ENCODE measurements at places on chromosomes 3 and 15.

GRCh38 chr15:55799291-55800212 lies 56.6 kb upstream of the PRTG start:
- peak; percentile 54 for DNase-seq

- no peak for DNase-seq
Measured at GRCh38 chr15:62099094-62099601, 32.4 kb downstream of the C2CD4A start.

DNA sequence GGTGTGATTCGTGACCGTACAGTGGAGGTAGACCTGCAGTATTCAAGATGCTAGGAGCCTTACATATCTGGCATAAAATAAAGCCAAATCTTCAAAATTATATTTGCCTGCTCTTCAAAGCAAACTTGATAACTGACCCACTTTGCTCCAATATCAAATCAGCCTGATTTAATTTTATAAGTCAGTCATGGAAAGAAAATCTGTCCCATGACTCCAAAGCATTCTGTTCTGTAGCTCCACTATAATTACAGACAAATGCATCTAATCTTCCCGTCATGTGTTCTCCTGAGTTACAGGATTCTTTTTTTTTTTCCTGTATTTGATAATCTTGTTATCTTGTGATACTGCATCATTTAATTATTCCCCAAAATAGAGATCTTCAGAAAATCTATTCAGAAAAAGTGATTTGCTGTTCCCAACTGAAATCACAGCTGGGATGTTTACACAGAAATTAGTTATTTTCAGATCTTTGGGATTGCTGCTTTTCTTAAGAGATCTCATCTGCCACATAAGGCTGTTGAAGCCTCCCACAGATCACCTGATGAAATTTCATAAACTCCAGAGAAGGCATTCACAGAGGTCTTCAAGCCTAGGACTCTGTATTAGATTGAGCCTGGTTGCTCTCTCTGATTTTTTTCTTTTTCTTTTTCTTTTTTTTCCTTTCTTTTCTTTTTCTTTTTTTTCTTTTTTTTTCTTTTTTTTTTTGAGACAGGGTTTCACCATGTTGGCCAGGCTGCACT lies 27.2 kb downstream of the TIMP4 start:
- DNase-seq: no peak

- DNase-seq: no peak
Measured at GRCh38 chr3:12454076-12454815, 30.0 kb upstream of the TSEN2 start.

DNA sequence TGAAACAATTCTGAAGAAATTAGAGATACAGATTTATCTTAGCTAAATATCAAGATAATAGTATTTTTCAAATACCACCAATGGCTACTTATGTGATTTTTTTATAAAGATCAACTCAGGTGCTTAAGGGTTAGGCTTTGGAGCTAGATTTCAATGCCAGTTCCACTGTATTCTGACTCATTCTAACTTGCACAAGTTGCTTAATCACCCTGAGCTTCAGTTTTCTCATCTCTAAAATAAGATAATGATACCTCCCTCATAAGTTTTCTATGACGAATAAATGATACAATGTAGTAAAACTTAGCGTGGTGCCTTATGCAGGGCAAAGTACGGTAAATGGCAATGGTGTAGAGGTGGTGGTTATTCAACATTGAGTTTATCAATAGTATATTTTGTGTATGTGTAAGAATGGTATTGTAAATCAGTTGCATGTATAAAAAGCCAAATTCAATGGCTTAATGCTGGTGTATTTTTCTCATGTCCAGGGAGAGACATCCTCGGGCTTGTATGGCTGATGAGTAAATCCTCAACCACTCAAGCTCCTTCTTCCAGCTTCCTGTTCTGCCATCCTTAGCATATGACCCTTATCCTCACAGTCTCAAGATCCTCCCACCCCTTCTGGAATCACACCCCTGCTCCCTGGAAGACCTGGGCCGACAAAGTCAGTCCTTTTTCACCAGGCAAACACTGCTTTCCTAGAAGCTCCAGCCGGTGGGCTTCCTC lies 505.9 kb upstream of the CFAP20DC start:
- DNase-seq: no peak

All from GM10248 (cell line).